ENCODE measurements at places on chromosomes 16 and 17.

GRCh38 chr16:3821184-3821583 is 59.3 kb downstream of the CREBBP start:
- DNase-seq: no peak

DNA sequence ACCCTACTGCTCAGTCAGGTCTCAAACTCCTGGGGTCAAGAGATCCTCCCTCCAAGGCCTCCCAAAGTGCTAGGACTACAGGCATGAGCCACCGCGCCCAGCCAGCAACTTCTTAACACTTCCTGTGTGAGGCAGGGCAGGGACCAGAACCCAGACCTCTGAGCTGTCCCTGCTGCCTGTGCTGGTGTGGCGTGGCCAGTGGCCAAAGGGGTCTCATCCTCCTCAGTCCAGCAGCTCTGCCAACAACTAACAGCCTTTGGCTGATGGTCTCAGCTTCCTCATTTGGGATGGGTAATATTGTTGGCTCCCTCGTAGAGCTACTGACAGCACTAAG is 1.4 kb upstream of the LLGL1 start:
- DNase-seq: no peak

DNA sequence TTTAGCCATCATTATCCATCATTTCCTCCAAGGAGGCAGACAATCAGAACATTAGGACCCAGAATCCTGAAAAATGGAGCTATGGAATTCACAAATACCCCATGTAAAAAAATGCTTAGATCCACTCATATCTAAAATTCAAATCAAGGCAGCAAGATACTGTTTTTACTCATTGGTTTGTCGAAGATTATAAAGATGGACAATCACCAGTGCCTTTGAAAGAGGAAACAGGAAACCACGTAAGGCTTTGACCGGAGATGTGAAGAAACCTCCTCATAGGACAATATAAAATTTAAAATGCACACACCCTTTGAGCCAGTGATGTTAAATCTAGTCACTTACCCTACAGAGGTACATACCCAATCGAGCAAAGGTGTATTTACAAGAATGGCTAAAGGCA is 130.0 kb downstream of the XYLT1 start:
- DNase-seq: no peak

DNA sequence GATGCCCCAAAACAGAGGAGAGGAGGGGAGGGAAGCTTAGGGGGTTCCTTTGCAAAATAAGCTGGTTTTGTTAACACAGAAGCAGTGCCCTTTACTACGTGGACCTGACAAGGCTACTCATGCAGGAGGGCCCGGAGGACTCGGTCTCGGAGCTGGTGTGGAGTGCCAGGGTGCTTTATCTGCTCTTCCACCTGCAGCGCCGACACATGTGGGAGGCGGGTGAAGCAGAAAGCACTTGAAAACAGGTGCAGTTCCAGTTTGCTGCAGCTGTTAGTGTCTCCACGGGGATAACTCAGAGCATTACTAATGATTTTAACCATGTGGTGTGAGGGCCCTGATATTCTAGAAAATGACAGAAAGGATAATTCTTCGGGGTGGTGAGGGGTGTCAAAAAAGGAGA is 35.0 kb upstream of the MNT start:
- peak; percentile 7 for DNase-seq

DNA sequence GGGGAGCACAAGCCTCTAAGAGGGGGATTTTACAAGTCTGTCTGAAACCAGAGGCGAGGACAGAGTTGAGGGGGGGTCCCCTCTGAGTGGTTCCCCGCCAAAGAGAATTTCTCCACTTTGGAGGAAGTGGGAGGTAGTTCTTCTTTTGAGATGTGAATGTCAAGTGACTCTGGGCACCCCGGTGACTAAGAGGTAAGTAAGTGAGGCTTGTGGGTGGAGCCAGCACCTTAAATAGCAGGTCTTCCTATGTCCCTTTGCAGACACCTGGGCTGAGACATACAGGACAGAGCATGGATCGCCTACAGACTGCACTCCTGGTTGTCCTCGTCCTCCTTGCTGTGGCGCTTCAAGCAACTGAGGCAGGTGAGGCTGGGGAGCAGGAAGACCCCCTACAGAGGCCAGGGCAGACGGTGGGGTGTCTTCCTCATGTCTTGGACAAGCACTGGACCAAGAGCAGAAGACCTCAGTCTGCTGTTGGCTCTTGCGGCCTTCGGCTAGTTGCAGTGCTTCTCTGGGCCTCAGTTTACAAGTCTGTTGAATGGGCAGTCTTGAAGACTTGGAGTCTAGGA is at the start of gene CCL22:
TSS of gene CCL22 (plus strand) at position 257 of the 569 bp plus-strand sequence. CDS start at position 291, 34 bp downstream.
- no peak for DNase-seq

- DNase-seq: no peak
Measured at GRCh38 chr16:63612462-63613227, 1509.2 kb downstream of the CDH11 start.

DNA sequence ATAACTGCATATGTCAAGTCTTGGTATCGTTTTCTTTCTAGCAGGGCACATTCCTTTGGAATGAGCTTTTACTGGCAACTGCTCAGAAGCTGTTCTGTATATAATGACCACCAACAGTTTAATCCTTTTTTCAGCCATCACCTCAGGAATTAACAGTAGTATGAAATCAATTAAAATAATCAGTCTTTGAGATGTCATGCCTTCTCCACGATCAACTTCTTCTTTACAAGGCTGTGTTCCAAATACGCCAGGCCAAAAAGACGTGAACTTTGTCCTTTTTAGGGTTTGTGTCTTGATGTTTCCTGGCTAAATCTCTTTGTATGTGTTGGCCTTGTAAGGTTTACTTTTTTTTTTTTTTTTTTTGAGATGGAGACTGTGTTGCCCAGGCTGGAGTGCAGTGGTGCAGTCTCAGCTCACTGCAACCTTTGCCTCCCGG is 54.9 kb downstream of the ABCC1 start:
- no peak for DNase-seq

DNA sequence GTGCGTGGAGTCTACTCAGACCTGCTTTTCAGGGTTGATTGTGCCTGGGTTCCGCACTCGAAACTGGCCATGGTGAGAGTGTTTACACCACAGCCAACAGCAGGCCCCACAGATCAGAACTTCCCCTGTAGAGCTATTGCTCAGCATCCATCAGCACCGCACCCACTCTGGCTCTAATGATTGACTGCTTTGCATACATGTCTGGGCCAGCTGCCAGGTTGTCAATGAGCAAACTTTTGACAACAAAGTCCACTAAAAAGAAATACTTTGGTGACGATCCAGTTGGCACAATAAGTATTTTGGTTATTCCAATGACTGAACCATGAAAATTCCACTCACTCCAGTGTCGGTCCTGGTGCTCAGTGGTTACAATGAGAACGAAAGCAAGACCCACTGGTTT is 190.7 kb downstream of the FOXL1 start:
- DNase-seq: no peak

- DNase-seq: no peak
Measured at GRCh38 chr17:66466840-66467367, 164.5 kb downstream of the PRKCA start.

GRCh38 chr17:34763728-34764665 is 184.6 kb downstream of the TMEM132E start:
- DNase-seq: no peak

- no peak for DNase-seq
Measured at GRCh38 chr17:65324611-65325342, 187.6 kb downstream of the RGS9 start.

DNA sequence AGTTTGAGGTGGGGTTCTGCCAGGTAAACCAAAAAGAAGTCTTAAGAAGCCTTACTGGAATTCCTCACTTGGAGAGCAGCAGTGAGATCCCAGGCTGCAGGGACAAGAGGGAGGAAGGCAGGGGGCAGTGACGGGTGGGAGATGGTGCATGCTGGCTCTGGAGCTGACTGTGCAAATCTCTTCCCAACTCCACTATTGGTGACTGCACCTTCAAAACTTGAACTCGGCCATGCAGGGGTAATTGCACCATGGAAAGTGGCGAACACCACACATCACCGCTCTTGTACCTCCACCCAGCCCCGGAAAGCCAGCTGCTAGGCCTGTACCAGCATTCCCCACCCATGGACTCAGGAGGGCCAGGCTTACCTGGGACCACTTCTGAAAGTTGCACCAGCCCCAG is 51.4 kb upstream of the CDR2 start:
- no peak for DNase-seq

- peak; percentile 70 for DNase-seq
Measured at GRCh38 chr17:78176548-78177025, 8.2 kb downstream of the SYNGR2 start.

- DNase-seq: no peak
Measured at GRCh38 chr17:28899212-28899815, 1.8 kb upstream of the FLOT2 start.

DNA sequence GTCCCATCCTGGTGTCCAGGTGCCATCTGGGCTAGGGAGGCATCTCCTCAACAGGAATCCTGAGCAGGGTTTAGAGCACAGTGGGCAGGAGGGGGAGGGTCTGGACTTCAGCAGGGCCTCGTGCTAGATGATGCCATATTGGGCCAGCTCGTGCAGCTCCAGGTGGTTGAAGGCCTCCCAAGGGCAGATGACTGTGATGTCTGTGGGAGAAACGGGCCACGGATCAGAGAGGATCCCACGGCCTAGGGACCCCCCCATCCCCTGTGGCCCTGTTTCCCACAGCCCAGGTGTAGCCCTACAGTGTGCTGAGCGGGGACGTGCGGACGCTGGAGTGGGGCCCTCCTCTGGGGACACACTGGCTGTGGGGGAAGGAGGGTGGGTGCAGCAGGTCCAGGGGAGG is 5.4 kb downstream of the PDE6G start:
- DNase-seq: no peak

DNA sequence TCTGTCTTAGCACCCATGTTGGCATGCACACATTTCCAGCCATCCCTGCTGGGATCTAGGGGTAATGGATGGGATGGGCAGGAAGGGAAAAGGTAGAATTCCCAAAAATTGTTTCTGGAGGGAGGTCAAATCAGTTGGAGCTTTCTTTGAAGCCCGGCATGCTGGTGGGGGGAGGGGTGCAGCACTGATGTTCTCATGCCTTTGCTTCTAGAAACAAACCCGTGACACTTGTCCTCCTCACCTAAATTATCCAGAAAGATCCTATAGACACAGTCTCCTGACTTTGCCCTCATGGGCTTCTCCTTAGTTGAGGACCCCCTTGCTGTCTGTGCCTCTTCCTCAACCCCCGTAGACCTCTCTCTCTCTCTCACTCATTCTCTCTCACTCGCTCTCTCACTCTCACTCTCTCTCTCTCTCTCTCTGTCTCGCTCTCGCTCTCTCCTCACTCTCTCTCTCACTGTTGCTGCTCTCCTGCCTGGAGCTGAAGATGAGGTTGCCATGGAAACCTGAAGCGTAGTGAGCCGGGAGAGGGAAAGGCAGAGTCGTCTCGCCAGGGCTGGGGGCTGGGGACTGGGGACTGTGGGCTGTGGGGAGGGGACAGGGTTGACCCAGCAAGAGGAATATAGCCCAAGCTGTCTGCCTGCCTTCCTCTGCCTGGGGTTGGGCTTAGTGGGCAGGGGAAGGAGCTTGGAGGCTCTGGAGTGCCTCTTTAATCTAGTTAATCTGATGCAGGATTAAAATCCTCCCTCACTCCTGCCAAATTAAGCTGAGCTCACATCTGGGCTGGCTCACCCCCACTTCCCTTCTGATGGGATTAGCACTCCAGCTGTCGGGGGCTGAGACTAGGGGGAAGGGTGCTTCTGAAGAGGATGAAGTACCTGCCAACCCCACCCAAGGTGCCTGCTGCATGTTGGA is 16.1 kb downstream of the LASP1 start:
- no peak for DNase-seq

- no peak for DNase-seq
Measured at GRCh38 chr16:87535855-87536794, 43.3 kb upstream of the ZCCHC14 start.

GRCh38 chr17:4342535-4342934 is 23.9 kb downstream of the UBE2G1 start:
- no peak for DNase-seq

- no peak for DNase-seq
Measured at GRCh38 chr17:79985943-79986391, 49.7 kb downstream of the TBC1D16 start.

- no peak for DNase-seq
Measured at GRCh38 chr17:13600475-13601321, 1.0 kb downstream of the HS3ST3A1 start.

- peak; percentile 6 for DNase-seq
Measured at GRCh38 chr16:62135911-62136310, 99.7 kb upstream of the CDH8 start.

DNA sequence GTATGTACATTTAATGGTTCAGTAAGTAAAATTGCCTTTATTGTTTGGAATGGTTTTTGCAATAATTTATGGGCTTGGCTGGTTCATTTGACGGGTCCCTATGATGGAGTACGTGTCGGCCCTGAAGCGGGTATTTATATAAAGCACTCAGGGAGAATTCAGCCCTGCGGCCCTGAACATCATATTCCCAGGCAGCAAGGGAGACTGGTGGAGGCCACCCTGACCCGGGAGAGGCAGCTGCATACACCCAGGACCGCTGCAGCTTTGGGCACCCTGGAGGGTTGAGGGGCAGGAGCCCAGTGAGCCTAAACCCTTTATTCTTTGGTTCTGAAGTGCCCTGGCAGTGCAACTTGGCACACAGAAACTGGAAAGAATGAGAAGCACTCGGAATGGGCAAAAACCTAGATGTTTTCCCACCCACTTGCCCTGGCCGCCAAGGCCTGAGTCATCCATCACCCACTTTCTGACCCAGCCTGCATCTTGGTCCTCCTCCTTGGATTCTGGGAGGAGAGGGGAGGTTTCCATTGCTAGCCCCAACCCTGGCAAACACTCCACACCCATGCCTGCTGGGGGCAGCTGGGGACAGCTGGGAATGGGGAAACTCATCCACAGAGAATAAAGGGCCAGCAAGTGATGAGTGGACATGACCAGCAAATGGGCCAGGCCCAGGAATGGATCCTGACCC is 162.2 kb upstream of the TNRC6C start:
- peak; percentile 46 for DNase-seq

DNA sequence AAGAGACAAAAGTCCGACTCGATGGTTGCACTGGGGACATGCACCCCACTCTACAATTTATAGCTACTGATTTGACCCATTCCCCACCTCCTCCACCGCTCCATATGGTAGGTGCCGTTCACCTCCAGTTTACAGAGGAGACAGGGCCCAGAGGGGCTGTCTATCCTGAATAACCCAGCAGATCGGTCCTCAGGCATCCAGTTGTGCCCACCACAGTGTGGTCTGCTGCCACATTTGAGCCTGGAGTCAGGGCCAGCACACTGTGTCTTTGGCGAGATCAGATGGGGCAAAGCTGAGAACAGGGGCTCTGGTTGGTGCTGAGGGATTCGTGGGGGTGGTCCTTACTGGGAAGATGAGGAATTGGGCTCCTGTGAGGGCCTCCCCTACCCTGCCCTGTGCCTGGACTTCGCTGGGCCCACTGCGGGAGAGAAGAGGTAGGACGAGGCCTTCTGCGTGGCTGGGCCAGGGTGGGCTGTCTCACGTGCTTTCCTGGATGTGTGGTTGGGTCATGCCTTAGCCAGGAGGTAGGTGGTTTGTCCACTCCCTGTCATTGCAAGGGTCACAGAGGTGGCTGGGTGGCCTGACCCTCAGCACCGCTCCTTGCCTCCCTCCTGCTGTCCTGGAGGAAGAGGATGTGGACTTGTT is 2.8 kb downstream of the ADCY7 start:
- no peak for DNase-seq

All from NCI-H69 (cell line).